ENCODE measurements at places on chromosomes 4 and X.

GRCh38 chrX:16138108-16138427, 14.7 kb downstream of the GRPR start:
- no peak for DNase-seq

GRCh38 chr4:140368686-140369085, 4.8 kb upstream of the SCOC start:
- no peak for DNase-seq

- no peak for DNase-seq
These were observed 735.1 kb downstream of the STIM2 start for GRCh38 chr4:27595571-27596360.

DNA sequence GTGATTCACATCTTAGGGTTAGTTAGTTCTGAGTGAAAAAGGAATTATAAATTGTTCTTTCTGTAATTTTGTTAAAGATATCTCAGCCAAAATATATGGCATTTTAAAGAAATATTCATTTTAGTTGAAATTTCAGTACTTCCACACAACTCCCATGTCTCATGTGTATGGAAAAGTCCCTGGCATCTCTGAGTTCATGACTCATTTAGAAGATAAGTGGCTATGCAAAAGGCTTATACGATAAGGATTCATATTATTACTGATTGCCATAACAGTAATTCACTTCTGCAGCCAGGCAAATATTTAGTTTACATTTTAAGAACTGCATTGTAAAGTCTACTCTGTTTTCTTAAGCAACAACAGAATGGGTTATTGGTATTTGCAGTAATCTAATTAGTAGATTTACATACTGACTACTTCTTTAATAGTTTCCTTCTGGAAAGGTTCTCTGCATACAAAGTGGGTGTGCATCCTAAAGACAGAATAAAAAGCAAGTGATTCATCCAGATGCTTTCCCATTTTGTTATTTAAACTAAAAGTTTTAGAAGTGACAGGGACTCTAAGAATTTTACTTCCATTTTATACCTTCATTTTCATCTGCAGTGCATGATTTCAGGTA, 682.4 kb upstream of the PABPC4L start:
- no peak for DNase-seq

DNA sequence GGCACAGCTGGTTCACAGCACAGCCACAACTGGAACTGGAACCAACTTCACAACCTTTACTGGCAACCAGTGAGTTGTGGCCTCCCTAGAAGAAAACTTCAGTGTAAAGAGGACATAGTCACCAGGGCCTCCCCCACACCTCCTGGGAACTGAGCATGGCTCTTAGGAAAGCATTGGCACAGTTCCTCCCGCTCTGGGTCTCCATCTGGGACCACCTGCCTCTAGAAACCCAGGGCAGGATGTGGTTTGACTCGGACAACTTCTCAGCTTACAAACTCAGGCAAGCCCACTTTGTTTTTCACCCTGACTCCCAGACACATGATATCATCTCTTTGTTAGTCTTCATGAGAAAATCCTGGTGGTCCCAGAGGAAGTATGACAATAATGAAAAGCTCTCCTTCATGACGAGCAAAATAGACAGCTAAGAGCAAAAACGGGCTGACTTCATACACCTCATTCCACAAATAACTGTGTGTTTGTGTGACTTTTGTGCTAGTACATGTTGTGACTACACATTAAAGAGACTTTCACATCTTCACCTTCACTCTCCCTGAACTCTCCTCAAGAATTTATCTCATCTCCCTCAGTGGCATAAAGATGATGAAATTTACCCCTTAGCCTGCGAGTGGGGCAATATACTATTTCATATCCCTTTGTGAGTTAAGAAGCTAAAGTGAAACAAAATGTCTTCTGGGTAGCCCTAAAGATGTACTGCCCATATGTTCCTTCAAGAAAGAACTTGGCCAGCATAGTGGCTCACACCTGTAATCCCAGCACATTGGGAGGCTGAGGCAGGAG, 75.4 kb downstream of the SH3KBP1 start:
- DNase-seq: no peak

- DNase-seq: no peak
These were observed 1.4 kb upstream of the CORIN start for GRCh38 chr4:47839259-47839658.

- DNase-seq: no peak
These were observed 82.3 kb downstream of the FREM3 start for GRCh38 chr4:143617994-143618679.

DNA sequence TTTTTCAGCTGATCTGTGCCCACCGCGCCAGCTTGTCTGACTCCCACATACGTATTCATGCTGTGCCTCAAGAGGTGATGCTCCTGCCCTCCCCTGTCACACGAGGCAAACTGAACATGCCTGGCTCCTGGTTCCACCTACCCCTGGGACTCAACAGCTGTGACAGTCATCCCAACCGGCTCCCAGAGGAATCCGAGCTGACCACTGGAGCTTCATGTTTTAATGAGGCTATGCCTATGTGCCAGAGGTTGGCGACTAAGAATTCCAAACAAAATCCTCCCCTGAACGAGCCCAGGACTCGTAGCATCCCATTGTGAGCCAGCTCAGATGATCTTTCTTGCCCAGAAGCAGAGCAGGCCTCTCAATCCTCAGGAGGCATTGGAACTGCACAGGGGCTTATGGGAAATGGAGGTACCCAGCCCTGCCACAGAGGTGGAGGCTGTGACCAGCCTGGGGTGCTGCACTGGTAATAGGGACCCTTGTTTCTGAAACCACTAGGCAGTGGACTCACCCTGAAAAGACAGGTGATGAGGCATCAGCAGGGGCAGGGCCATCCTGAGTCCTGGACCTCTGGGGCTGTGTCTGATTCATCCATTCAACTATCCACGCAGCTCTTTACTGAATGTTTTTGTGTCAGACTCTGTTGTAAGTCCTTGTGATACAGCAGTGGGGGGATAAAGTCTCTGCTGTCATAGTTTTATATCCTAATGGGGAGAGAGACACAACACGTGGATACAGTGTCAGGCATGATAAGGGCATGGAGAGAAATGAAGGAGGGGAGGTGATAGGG, 325.0 kb downstream of the EVC2 start:
- DNase-seq: no peak

DNA sequence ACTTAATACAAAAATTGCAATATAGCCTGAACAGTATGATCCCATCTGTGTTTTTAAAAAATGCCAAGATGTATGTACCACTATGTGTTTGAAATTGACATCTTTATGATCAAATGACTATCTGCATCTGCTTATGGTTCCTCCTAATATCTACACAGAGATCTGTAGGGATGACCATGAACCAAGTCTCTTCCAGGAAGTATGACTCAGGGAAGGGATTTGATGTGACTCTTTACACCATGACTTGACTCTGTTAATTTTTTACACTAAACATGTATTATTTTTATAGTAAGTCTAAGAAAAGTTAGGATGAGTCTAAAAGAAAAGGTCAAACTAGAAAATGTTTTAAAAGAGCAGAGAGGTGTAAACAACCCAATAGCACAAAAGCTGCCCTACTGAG, 164.0 kb downstream of the SH3KBP1 start:
- DNase-seq: no peak

- DNase-seq: no peak
These were observed 21.5 kb upstream of the LRAT start for GRCh38 chr4:154722262-154722661.

DNA sequence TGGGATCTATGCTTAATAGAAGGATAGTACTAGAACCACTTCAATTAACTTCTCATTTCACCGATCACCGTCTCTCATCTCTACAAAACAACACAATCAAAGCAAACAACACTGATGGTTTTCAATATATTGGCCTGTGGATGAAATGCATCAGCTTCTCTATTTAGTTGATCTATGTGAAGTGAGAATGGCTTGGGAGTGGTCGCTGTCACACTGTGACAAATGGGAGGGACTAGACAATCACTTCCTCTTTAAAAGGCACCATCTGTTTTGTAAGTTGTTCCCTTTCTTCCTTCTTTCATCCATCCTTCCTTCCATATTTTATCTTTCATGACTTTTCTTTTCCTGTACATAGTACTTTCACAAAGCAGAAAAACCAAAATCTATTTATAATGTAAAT, 23.9 kb upstream of the NWD2 start:
- DNase-seq: no peak

DNA sequence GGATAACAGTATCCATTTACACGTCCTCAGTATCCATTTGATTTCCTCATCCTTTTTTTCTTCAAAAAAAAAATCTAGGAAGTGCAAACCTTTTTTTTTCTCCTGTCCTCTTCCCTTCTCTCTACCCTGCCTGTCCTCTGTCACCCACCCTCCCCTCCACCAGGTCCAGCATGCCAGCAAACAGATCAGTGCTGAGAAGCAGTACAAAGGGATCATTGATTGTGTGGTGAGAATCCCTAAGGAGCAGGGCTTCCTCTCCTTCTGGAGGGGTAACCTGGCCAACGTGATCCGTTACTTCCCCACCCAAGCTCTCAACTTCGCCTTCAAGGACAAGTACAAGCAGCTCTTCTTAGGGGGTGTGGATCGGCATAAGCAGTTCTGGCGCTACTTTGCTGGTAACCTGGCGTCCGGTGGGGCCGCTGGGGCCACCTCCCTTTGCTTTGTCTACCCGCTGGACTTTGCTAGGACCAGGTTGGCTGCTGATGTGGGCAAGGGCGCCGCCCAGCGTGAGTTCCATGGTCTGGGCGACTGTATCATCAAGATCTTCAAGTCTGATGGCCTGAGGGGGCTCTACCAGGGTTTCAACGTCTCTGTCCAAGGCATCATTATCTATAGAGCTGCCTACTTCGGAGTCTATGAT, 1.7 kb downstream of the SLC25A4 start:
- DNase-seq: no peak

- DNase-seq: no peak
These were observed 875.4 kb upstream of the PRKX start for GRCh38 chrX:4588893-4589292.

GRCh38 chrX:109184506-109185139, 297.3 kb downstream of the GUCY2F start:
- no peak for DNase-seq

DNA sequence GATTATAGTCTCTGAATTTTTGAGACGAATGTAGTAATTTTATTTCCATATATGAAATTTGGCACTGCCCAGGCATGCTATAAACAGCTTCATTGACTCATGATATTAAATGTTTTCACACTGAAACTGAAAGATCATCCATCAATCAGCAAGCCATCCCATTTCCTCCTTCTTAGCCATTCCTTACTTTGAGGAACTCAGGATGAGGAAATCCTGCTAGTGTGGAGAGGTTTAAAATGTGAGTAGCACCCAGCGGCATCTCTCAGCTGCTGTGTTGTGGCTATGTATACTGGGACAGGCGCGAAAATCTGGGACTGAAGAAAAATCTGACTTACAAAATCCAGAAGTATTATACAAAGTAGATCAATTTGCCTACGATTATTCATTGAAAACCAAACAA, 52.1 kb downstream of the PTCHD1 start:
- no peak for DNase-seq

DNA sequence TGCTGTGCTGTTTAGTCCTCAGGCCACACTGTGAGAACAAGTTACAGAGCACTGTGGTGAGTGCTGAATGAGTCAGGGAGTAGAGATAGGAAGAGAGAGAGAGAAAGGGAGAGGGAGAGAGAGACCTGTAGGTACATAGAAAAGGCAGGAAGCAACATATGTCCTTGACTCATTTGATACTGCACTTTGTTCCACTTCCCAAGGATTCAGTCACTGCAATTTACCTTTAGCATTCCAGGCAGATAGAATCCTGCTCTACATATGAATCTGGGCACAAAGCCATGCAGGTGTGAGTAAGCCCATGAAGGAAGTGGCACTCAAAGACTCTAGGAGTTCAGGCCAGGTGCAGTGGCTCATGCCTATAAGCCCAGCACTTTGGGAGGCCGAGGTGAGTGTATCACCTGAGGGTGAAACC, 1.0 kb upstream of the DAPP1 start:
- no peak for DNase-seq

DNA sequence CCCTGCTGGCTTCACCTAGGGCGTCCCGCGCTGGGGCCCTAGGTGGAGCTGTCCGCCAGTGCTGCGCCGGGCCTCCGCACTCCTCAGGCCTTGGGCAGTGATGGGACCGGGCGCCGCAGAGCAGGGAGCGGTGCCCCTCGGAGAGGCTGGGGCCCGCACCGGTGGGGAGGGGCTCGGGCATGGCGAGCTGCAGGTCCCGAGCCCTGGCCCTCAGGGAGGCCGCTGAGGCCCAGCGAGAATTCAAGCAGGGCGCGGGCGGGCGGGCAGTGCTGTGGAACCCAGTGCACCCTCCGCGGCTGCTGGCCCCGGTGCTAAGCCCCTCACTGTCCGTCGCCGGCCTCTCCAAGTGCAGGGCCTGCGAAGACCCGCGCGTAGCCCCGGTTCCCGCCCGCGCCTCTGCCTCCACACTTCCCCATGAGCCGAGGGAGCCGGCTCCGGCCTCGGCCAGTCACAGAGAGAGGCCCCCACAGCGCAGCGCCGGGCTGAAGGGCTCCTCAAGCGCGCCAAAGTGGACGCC, 565.1 kb upstream of the NDST4 start:
- DNase-seq: no peak

- no peak for DNase-seq
These were observed 114.1 kb upstream of the KCNIP4 start for GRCh38 chr4:22062676-22063075.

GRCh38 chr4:5112333-5113095, 61.2 kb downstream of the STK32B start:
- DNase-seq: no peak

- DNase-seq: no peak
These were observed 66.8 kb upstream of the AFAP1 start for GRCh38 chr4:8006471-8006870.

DNA sequence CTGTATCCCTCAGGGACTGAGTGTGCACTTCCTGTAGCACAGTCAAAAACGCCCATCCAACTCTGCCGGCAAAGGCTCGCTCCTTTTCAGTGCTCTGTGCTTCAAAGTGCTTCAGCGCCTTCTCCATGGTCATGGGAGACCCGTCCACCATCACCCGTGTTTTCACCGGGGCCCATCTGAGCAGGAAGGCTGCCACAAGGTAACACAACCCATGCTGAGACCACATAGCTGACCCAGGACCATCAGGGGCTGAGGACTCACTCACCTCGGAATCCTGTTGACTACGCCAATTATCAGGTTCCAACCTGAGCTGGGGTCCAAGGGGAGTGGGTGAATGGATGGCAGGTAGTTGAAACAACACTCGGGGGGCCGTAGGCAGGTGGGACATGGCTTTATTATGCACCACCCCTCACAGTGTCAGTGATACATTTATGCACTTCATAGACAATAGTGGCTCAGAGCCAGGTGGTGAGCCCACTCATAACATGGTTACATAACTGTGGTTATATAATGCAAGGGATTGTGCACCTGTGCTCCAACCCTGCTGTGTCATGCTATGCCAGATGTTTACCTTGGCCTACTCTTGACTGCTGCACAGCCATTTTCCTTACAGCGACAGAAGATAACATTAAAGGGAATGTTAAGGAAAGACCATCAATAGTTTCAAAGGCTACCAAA, 227.8 kb downstream of the ADGRL3 start:
- no peak for DNase-seq
